Stimulated activated CD8-positive, alpha-beta memory T cell treated with anti-CD3 and anti-CD28 coated beads, Interleukin-4, amount 100 ng/mL, for 1 hour (primary cell): ENCODE measurements at places on chromosomes 2 and 18.
A peak's percentile ranks its signal among the peaks of the same experiment; 100 is the strongest.

GRCh38 chr2:69345434-69345833 lies 41.6 kb downstream of the GFPT1 start:
- DNase-seq = no peak

DNA sequence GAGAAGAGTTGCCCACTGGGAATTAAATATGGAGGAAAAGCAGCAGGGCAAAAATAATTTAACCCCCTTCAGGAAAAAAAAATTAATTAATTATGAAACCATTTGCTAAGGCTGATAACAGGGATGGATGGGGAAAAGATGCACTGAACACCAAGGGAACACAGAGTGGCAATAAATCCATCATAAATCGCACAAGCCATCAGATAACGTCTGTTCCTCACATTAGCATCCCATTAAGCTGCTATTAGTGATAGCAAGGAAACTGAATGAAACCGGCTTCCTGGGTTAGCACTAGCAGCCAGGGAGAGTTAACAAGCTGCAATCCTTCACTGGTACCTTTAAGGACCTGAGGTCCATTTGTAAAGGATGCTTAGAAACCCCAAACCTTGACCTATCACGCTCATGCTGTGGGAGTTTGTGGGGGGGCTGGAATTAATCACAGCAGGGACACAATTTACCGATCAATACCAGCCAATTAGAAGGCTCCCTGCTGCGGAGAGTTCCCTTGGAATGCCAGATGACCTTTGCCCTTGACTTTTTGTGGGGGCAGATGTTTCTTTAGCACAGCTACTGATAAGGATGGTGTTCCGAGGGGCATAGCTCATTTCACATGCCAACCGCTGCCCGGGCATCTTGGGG lies 175.5 kb upstream of the KLF7 start:
- no peak for DNase-seq

- DNase-seq = peak; percentile 17
Observed at GRCh38 chr2:96265349-96265839, 403 bp downstream of the TMEM127 start.

- no peak for DNase-seq
Observed at GRCh38 chr2:49426996-49427395, 272.7 kb upstream of the FSHR start.

GRCh38 chr2:235263205-235264120 lies 230.4 kb upstream of the AGAP1 start:
- no peak for DNase-seq

DNA sequence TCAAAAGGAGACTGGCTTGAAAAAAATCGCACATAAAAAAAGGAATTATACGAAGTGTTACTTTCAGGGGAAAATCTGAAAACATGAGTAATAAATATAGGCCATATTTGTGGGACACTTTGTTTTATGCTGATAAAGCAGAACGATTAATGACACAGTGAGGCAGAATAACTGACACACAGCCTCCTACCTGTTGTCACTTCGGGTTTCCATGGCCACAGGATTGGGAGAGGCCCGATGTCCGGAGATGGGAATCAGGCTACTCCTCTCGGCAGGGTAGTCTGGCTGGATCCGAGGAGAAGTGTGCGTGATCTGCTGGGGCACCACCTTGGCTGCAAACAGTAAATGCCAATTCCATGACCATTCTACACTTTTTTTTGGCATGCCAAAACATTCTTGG lies 31.7 kb downstream of the SAP130 start:
- no peak for DNase-seq

- DNase-seq = no peak
Observed at GRCh38 chr2:145558617-145559350, 1038.9 kb upstream of the ZEB2 start.
